ENCODE measurements at places on chromosomes 12 and 14.

GRCh38 chr14:102911991-102912761 is 10.3 kb upstream of the AMN start:
- DNase-seq, result no peak

- DNase-seq, result no peak
Observed at GRCh38 chr12:5371631-5372030, 60.3 kb upstream of the NTF3 start.

GRCh38 chr14:90517076-90517841 is 120.4 kb downstream of the CALM1 start:
- no peak for DNase-seq

- no peak for DNase-seq
Observed at GRCh38 chr14:22648506-22648905, 4.4 kb upstream of the OR6J1 start.

- DNase-seq, result no peak
Observed at GRCh38 chr14:65263177-65263788, 149.2 kb upstream of the FUT8 start.

GRCh38 chr14:24062216-24062980 is 9.0 kb upstream of the CPNE6 start:
- no peak for DNase-seq

GRCh38 chr12:121352682-121353018 is 439 bp upstream of the ANAPC5 start:
- no peak for DNase-seq

DNA sequence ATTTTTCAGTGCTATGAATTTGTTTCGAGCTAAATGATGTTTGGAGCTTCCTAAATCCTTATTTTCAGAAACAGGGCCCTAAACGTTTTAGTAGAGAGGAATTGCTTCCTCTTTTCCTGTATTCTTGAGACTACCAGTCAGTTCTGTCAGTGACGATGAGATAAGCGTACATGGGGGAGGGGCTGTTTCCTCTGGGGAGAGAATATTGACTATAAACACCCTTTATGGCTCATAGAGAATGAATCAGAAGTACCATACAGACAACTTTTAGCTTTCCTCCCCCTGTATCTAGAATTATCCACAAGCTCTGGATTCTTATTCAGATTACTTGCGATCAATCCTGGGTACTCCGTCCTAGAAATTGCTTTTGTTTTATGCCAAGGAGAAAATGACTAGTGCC is 5.1 kb downstream of the TBK1 start:
- DNase-seq, result no peak

DNA sequence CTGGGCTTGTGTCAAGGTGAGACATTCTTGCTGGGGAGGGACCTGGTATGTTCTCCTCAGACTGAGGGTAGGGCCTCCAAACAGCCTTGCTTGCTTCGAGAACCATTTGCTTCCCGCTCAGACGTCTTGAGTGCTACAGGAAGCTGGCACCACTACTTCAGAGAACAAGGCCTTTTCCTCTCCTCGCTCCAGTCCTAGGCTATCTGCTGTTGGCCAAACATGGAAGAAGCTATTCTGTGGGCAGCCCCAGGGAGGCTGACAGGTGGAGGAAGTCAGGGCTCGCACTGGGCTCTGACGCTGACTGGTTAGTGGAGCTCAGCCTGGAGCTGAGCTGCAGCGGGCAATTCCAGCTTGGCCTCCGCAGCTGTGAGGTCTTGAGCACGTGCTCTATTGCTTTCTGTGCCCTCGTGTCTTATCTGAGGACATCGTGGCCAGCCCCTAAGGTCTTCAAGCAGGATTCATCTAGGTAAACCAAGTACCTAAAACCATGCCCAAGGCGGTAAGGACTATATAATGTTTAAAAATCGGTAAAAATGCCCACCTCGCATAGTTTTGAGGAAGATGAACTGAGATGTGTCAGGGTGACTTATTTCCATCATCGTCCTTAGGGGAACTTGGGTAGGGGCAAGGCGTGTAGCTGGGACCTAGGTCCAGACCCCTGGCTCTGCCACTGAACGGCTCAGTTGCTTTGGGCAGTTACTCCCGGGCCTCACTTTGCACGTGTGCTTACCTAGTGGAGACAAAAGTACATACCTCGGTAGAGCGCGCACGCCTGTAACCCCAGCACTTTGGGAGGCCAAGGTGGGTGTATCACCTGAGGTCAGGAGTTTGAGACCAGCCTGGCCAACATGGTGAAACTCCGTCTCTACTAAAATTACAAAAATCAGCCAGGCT is 4.3 kb downstream of the GAPDH start:
- DNase-seq, result no peak

DNA sequence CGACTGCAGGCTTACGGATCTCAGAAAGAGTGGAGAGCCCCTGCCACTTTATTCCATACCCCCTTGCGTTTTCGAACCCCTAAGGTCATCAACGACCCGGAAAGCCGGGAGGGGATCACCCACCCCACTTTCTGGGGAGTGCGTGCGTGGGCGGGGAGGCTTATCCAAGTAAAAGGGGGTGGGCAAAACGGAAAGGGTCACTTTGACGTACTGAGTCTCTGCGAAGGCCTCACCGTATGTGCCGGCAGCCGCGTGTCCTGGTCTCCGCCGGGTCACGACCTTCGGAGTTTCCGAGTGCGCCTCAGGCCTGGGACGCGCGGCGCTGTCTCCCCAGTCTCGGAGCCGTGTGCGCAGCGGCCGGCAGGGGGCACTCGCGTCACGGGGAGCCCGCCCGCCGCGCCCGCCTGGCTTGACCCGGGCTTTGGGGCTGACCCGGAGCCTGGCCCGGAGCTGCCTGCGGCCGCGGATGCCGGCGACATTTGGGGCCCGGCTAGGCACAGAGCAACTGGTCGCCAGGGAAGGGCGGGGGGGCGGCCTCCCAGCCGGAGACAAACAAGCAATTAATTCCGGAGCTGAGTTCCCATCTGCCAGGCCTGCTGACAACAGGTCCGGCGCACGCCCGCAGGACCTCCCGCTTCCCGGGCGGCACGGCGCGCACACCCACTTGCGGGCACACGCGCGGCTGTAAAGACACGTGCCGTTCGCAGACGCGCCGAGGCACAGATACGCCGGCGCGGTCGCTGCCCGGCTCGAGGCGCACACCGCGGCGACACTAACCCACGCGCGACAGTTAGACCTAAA is 890 bp upstream of the KIF26A start:
- peak; percentile 24 for DNase-seq

- DNase-seq, result no peak
Observed at GRCh38 chr14:55427439-55427838, 13.0 kb downstream of the TBPL2 start.

GRCh38 chr12:79020106-79020505 is 155.5 kb downstream of the SYT1 start:
- no peak for DNase-seq

DNA sequence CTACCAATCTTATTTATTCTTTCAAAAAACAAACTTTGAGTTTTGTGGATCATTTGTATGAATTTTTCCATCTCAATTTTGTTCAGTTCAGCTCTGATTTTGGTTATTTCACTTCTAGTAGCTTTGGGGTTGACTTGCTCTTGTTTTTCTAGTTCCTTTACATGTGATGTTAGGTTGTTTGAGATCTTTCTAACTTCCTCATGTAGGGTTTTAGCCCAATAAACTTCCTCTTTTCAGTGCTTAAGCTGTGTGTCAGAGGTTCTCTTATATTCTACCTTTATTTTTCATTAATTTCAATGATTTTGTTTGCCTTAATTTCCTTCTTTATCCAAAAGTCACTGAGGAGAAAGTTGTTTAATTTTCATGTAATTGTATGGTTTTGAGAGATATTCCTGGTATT is 860.4 kb upstream of the FBXO33 start:
- no peak for DNase-seq

DNA sequence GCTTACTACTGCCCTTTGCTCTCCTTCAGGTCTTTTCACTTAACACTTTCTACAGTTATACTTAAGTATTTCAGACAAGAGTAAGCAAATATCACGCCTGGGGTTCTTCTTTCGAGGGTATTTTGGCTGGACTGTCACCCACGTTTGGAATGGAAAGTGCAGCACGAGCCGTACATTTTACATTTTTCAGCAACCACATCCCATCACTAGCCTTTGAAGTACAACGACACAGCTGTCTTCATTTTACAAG is 349 bp upstream of the FAM177A1 start:
- DNase-seq, result no peak

DNA sequence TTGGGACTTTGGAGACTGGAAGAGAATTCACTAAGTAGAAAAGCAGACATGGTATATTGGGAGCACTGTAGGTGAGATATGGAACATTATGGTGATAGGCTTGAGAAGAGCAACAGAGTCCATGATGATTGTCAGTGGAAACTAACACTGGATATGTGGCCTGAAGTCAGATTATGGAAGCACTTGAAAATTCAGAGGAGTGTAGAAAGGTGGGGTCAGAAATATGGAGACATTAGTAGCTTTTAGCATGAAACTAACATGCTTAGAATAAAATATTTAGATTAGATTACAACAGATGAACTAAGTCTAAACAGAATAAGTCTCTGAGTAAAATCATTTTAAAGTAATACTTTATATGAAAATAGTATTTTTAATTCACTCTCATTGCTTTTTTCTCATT is 499.1 kb downstream of the TMEM117 start:
- no peak for DNase-seq

DNA sequence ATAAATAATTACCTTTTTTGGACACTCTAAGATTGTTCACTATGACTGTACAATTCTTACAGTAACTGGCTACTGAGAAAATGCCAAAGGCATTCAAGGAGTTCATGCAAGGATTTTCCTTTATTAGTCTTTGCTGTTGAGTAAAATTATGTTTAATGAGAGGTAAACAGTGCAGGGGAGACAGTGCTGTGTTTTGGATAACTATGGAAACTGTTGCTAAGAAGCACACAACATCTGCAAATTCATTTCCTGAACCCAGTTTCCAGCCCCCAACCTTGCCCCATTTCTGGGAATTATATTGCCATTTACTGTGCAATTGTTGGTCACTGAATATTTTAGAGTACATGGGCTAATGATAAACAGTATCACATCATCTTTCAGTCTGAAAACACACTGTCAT is 1005.8 kb downstream of the TRHDE start:
- DNase-seq, result no peak

DNA sequence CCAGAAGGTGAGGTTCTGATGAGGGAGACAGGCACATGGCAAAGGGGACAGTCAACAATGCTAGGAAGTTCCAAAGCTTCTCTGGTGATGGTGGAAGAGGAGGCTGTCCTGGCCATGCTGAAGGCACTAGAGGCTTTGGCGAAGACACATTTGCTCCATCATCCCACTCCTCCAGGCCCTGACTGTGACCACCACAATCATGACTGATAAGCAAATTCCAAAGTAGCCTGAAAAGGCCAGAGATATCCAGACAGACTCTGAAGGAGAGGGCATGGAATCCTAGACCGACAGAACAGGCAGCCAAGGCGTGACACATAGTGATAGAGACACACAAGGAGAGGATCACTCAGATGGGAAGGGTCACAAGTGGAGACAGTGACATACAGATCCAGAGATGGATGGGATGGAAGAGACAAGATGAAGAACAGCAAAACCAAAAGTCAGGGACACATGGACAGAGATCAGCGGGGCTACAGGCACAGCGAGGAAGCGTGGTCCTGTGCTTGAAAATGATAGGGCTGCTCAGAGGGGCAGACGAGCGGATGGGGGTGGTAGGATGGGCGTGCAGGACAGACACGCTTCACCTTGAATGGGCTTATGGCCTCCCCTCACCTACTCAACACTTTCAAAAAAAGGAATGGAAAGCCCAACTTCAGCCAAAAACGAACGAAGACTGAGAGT is 1.3 kb downstream of the ZFHX2 start:
- DNase-seq, result no peak

DNA sequence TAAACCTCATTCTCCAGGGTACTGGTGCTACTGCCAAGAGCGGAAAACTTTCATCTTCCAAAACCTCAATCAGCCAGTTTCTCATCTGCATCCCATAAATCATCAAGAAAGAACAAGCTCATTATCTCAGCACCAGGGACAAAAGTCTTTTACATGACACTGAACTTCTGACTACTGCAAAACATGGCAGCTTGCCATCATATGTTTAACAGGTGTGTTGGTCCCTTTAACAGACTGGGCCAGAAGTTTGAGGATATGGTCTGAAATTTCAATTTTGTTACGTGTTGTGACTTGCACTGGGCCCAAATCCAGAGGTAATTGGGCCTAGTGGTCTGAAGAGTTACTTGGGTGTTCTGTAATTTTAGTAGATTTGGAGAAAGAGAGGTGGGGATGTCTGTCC is 305.4 kb upstream of the SEL1L start:
- no peak for DNase-seq

GRCh38 chr12:34603382-34604035 is 581.2 kb downstream of the ALG10 start:
- DNase-seq, result no peak

GRCh38 chr12:103841690-103842584 is 903 bp upstream of the NT5DC3 start:
- DNase-seq, result no peak

DNA sequence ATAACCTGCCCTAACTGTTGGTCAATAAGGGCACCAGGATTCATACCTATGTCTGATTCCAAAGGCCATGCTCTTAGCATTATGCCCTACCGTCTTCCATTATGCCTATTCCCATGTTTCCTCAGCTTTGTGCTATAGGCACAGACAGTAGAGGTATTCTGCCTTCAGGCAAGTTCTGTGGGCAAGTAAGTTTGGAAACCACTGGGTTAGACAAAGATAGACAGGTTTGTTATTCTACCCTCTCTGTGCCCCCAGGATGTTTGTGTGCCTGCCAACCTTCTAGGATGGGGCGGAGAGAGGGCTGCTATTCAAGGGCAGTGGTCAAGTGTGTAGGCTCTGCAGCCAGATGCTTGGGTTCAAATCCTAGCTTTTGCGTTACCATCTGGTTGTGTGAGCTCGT is 4.6 kb downstream of the RAPGEF3 start:
- no peak for DNase-seq

DNA sequence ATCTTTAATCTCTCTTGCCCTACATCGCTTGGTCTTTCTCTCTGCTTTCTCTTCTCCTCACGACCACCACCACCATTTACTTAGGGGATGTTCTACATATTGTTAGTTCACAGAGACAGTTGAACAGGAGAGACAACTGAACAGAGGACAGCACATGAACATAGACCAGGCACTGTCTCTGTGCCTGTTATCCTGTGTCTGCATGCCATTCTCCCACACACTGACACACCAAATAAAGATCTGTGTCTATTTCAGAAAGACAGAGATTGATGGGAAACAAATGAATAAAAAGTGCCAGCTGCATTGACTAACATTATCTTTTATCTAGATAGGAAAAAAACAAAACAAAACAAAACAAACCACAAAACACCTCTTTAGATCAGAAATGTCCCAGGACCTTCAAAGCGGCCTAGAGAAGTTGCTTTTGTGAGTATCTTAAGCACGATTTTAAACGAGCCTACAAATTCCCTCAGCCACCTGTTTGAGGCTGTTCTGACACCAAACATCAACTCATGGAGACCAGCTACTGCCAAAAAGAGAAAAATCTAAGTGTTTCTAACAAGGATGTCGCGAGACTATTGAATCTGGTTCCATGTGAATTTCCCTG is 77.6 kb upstream of the PARP11 start:
- no peak for DNase-seq

DNA sequence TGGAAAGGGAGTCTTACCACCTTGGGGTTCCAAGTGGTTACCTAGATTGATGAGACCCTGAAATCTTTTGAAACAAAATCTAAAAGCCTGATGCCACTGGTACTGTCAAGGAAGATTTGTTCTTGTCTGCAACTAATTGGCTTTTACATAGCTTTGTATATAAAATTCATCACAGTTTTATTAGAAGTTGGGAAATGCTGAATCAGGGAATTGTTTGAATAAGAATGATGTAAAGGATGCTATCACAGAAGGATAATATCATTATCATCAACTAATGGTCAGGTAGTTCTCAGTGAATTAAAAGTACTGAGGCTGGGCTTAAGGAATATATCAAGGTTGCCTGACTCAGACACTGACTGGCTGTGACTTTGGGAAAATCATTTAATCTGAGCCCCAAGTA is 248.3 kb upstream of the STXBP6 start:
- no peak for DNase-seq

GRCh38 chr12:31817120-31817519 is 88.3 kb upstream of the AMN1 start:
- DNase-seq, result no peak

Data from activated naive CD8-positive, alpha-beta T cell treated with anti-CD3 and anti-CD28 coated beads, Interleukin-2, amount 50 U/mL, for 16 hours (primary cell).